CMK (cell line): ENCODE measurements at places on chromosomes 4 and X.

DNA sequence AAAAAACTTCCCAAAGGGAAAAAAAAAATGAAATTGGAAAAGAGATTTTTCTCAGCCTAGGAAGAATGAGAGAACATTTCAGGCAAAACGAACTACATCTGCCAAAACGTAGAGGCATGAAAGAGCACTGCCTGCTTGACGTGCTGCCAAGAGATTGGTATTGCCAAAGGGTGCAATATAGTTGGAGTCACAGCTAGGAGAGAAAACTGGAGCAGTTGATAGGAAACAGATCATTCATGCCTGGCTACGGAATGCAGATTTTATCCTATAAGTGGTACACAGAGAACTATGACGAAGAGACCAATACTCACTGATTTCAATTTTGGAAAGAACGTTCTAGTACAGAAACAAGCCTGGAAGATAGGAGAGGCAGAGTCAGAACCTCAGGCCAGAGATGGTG lies 68.4 kb upstream of the IQCM start:
- DNase-seq = no peak

GRCh38 chr4:8599657-8600056 lies 7.1 kb downstream of the CPZ start:
- no peak for DNase-seq

GRCh38 chr4:86556791-86557415 lies 37.2 kb upstream of the PTPN13 start:
- no peak for DNase-seq

GRCh38 chrX:131199091-131199490 lies 90.0 kb downstream of the IGSF1 start:
- DNase-seq = no peak
